ENCODE measurements at places on chromosomes 7 and 10. TPM values are rescaled to one million over a fixed set of nuclear protein-coding genes. Genes with fewer than 3 reads are reported as not detected.

The GPR85 gene
- 1.8 TPM for total RNA-seq

GRCh38 chr10:82041018-82041417 lies 166.0 kb downstream of the NRG3 start:
- no peak for DNase-seq

The CYP17A1 gene
- not detected for total RNA-seq

The CLDN3 gene
- not detected for total RNA-seq

The ITGB8 gene
- total RNA-seq: 15.4 TPM

The SPDYE2 gene
- total RNA-seq: not detected

The ACSM6 gene
- not detected for total RNA-seq

DNA sequence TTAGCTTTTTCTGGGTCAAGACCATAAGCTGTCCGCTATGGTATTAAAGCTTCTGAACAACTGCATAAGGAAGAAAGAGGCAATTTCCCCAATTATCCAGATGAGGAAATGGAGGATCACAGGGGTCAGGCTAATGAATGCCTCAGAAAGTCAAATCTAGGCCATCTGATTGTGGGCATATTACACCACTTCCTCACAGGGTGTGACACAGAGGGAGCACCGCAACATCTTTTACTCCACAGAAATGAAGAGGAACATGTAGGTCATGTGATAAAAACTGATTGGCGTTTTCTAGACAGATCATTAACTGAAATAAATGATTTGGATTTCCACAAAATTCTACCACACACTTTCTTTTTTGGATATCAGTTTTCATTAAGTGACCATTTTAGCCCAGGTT lies 384.4 kb downstream of the PARD3 start:
- DNase-seq: no peak

DNA sequence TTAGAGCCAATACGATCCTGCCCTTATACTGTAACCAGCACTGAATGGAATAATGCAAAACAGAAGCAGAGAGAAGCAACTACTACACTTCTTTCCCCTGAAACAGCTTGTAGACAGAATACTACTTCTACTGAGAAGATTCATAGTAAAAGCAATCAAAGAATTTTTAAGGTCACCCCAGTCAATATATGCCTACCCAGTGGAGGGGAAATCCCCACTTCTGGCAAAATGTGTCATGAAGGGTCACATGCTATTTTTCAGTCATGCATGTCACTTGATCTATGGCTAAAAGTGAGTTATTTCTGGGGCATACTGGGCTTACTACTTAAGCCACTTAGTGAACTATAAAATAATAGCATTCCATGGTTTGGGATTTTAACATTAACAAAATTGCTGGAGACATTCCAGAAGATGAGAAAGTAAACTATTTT lies 25.6 kb downstream of the IRF5 start:
- DNase-seq: no peak

DNA sequence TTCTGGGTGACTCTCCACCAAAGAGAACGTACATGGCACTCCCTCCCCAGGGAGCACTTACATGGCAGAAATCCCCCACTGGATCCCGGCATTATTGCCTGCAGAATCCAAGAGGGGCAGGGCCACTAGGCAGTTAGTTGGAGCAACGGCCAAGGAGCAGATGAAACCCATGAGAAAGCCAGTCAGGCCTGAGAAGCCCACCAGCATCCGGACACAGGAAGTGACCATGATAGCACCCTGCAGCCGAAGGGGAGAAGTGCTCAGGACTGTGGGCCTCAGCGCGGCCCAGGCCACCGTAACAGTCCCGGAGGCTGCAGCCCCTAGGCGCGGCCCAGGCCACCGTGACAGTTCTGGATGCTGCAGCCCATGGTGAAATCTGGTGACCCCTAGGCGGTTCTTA lies 43.5 kb downstream of the STRA8 start:
- DNase-seq: no peak
